Stimulated activated CD4-positive, alpha-beta T cell treated with anti-CD3 and anti-CD28 coated beads, Interleukin-12 subunit alpha, Interleukin-12 subunit beta, amount 100 ng/mL, for 24 hours (primary cell): ENCODE measurements at places on chromosomes 2 and 18.

DNA sequence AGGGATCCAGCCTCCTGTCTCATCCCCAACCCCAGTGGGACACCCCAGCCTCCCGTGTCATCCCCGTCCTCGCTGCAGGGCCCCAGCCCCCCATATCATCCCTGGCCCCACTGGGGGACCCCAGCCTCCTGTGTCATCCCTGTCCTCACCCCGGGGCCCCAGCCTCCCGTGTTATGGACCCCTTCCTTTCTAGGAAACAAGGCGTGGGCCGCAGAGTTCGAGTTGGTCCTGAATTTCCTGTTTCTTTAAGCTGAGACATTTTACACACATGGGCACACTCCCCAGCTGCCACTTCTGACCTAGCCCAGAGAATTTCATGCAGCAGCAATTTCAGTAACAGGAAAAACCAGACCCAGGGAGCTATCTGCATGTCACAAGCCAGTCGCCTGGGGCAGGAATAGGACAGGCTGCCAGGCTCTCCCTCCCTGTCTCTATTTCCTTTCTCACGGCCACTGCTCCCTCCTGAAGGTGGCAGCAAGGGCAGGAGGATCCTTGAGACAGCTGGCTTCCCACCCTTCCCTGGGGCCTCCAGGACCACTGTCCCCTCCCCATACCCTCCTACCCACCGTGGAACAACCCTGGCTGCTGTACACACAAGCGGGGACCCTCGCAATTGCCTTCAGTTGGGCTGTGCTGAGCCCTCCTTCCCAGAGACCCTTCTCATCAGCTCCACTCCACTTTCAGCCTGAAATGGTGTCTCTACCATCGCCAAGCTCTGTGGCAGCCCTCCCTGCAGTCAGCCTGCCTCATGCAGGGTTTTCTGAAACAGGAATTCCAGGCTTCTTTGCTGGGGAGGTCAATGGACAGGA, 141.9 kb upstream of the ID2 start:
- no peak for DNase-seq

- DNase-seq = no peak
These were observed 1.3 kb downstream of the CPS1 start for GRCh38 chr2:210557721-210558120.

- no peak for DNase-seq
These were observed 109.2 kb downstream of the THADA start for GRCh38 chr2:43486603-43487002.

DNA sequence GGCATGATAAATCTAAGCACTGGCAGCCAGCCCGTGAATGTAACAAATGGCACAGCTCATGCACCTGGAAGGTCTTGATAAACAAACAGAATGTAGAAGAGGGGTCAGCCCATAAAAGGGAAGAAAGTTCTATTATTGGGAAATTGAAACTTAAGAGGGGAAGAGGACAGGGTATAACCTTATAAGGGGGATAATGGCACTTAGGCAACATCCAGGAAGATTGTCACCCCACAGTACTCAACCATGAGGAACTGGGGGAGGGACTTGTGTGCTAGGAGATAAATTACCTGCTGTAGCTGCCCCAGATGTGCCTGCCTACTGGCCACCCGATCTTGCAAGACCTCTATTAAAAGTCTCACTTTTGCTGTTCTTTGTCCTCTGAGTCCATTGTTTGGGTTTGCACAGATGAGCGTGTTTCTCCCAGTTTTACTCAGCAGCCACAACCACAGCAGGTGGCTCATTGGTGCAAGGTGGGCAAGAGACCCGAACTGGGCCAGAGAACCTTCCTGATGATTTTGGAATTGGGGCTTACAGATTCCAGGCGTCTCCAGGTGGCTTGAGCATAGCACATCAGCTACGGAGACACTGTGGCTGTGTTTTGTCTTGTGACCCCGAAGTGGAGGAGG, 79.0 kb upstream of the TAF1B start:
- no peak for DNase-seq

DNA sequence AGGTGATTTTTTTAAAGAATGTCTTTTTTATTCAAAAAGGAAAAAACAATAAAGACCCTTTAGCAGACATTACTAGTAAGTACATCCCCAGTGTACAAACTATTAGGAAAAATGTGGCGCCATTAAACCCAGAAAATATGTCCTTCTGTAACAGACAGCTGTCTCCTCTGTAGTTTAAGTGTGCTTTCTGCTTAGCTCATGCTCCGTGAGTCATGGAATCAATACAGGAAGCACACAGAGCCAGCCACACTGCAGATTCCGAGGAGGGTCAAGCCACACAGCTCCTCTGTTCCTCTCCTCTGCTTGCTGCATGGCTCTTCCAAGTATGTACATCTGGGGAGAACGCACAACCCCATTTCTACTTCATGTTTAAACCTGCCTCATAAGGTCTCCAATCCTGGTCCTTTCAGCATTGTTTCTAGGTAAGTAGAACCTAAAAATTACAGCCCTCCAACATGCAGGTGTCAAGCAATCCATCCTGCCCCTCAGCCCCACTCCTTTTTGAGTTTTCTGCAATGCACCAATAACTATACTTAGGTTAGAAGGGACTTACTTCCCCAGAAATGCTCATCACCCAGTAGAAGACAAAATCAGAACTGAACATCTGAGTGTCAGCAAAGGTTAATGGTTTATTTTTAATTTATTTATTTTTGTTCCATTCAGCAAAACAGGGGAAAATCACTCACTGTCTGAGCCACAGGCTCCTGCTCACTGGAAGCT, 37.5 kb downstream of the ACVR1 start:
- DNase-seq = no peak

GRCh38 chr2:25088817-25089516, 47.1 kb downstream of the EFR3B start:
- no peak for DNase-seq

DNA sequence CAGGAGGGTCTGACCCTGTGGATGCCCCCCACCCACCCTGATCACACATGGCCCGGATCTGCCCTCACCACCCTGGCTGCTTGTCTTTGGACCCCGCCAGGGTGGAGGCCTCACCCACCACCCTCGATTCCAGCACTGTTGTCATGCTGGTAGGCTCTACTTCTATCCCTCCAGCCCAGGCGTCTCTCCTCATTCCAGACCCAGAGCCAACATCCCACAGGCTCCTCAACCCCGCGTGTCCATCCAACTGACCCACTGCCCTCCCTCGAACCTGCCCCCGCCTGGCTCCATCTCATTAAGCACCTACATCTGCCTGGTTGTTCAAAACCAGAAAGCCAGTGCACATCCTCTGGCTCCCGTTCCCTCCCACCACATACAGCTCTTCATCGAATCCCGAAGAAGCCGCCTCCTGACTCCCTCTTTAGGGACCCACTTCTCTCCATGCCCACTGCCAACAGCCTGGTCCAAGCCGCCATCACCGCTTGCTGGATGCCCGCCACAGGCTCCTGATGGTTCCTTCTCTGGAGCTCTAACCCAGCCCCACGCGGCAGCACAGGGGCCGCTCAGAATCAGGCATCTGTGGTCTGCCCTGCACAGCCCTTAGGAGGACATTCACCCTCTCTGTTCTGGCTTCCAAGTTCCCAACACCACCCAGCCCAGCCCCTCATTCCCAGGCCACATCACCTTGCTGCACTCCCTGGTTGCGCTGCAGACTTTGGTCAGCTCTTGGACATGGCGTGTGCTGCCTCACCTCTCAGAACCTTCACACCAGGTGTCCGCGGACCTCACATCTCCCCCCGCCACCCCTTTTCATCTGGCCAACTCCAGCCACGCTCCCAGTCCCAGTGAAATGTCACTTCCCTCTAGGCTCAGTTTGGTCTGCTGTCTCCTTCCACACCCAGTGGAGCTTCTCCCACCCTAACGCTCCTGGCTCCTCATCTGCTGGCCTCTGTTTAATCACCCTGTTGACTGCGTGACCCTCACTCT, 43.0 kb downstream of the EMX1 start:
- no peak for DNase-seq

GRCh38 chr18:34758378-34758948, 48.4 kb downstream of the DTNA start:
- no peak for DNase-seq

DNA sequence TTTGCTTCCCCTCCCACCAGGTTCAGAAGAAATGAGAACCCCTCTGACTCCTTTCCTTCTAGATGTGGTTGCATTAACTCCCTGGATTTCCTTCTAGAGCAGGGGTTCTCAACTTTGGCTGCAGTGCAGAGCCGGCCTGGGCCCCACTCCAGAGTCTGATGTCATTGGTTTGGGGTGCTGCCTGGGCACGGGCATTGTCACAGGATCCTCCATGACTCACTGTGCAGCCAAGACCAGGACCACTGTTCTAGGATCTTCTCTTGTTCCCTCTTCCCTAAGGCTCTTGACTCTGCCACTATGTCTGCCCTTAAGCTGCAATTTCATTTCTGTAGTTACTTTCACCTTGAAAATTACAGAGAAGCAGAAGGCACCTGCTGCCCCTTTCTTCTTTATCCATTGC, 31.8 kb downstream of the TBC1D8 start:
- no peak for DNase-seq

DNA sequence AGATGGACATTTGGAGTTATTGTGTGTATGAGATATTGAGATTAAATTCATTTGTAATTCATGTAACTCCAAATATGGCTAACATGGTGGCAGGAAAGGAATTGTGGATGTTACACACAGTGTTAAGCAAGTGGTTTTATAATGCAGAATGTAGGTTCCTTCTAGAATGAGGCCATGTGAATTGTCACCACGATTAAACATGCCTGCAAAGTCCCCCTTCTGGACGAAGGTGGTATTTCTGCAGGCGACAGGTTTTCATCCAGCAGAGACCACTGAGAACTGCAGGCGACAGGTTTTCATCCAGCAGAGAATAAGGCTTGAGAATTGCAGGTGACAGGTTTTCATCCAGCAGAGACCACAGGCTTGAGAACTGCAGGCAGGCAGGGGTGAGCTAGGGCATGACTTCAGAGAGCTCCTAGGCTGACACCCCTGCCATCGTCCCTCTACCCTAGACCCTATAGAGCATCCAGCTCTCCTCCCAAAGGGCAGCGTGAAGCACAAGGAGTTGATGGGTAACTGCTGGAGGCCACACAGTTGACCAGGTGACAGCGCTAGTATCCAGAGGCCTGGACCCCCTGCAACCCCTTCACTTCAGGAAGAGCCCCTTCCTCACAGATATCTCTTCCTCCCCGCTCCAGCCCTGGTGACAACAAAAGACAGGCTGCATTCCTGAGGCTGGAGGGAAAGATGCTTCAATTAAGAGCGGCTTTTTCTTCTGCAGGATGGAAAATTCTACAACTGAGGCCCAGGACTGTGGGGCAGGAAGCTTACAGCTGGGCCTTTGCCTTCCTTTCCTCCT, 175.8 kb downstream of the LOXHD1 start:
- no peak for DNase-seq

DNA sequence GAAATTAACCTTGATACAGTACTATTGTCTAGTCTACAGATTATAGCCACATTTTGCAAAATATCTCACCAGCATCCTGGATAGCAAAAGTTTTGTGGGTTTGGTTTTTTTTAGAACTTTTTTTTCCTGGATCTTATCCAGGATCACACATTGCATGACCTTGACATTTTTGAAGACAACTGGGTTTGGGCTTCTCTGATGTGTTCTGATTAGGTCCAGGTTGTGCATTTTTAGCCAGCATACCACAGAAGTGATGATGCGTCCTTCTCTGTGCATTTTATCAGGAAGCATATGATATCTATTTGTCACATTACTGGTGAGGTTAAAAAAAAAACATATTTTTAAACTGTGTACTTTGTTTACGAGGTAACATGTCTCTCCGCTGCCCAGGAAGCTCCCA, 221.0 kb upstream of the OSR1 start:
- no peak for DNase-seq

DNA sequence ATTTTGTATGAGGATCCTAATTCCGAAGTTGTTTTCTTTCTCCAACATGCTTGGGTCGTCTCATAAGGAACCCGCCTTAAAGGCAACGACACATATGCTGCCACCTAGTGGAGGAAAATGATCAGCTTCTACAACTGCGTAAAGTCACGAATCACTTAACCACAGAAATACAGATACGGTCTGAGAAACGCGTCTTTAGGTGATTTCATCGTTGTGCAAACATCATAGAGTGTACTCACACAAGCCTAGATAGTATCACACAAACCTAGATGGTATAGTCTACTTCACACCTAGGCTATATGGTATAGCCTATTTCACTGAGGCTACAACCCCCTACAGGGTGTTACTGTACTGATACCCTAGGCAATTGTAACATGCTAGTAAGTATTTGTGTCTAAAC, 13.1 kb downstream of the GNLY start:
- no peak for DNase-seq

DNA sequence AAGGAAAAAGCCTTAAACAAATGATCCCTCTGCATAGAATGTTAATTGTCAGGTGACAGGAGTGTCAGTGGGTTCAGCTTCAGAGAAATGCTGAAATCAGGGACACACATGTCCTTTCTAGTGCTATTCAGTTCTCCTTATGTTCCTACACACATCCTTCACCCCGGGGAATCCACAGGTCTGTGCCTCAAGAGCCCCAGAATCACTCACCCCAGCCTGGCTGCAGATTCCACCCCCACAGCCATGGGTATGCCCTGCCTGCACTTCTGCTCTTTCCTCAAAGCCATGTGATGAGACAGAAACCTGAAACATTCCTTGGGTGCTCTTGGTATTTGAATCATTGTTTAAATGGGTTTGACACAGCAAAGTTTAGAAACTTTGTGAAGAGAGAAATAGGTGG, 27.4 kb upstream of the FZD7 start:
- DNase-seq = no peak

DNA sequence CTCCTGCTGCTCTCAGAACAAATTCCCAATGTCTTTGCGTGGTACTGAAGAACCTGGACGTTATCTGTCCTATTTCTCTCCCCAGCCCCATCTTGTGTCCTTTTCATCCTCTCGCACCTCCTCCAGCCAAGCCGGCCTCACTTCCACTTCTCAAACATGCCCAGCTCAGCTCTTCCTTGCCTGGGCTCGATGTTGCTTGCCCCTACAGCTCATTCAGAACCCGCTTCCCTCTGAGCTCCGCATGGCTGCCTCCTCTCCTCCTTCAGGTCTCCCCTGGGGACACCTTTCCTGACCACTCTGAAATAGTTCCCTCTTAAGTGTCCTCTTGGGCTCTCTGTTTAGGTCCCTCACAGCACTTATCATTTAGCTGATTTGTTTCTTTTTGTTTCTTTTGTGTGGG, 6.7 kb upstream of the SMARCAL1 start:
- no peak for DNase-seq
